ENCODE measurements at places on chromosomes 4 and X. TPM values are rescaled to one million over a fixed set of nuclear protein-coding genes. Genes with fewer than 3 reads are reported as not detected.

The CT45A10 gene
- polyA plus RNA-seq = not detected

The PPBP gene
- 12.4 TPM for polyA plus RNA-seq

DNA sequence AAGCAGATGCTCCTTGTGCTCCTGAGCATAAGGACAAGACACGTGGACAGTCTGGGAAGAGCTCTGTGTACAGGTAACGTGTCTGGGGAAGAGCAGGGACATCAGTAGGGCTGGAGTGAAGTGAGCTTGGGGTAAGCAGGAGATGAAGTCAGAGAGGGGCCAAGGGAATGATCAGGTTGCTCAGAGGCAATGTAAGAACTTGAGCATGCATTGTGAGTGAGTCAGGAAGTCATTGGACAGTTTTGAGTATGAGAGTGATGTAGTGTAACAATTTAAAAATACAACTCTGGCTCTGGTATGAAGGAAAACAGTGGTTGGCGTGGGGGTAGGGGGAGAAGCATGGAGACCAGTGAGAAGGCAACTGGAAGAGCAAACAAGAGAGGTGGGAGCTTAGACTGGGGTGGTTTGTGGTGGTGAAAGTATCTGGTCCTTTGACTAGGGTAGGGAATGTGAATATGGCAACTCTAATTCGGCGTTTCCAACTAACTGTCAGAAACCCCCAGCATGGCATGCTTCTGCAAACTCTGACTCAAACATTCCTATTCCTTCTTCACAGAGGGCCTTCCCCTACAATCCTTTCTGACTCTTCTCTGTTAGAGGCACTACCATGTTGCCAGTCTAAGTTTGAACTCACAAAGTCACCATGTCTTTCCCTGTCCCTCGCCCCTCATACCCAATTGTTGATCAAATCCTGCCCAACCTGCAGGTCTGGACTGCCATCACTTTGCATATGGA, 57.2 kb downstream of the STBD1 start:
- no peak for DNase-seq

GRCh38 chr4:68718447-68719074, 48.1 kb upstream of the UGT2B15 start:
- DNase-seq = no peak

GRCh38 chr4:165208221-165208652, 876 bp downstream of the KLHL2 start:
- no peak for DNase-seq

- no peak for DNase-seq
Measured at GRCh38 chrX:71664889-71665491, 2.4 kb upstream of the LOC101059915 start.

DNA sequence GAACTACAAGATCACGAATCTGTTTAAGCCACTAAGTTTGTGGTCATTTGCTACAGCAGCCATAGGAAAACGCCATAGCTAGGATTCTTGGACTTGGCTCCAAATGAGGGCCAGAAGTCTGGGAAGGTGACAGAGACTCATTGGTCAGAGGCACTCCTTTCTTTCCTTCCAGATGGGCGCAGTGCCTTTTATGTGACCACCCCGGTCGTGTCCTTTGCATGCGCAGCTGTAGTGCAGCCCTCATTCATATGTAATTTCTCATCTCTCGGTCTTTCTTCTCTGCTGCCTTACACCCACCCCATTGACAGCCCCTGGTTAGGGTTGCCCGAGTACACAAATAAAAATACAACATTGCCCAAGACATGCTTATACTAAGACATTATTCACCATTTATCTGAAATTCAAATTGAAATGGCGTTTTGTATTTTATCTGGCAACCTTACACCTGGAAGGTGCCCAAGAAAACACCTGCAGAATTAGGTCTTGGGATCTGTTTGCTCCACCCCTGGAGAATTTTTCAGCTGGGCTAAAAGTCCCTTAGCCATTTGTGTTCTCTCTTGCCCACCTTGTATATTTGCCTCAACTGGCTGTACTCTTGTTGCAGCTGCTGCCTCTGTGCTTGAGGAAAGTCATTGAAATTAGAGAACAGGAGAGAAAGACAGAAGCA, 21.9 kb downstream of the CCKAR start:
- DNase-seq = no peak
